ENCODE measurements at places on chromosomes 12 and 14.
A peak's percentile ranks its signal among the peaks of the same experiment; 100 is the strongest.

DNA sequence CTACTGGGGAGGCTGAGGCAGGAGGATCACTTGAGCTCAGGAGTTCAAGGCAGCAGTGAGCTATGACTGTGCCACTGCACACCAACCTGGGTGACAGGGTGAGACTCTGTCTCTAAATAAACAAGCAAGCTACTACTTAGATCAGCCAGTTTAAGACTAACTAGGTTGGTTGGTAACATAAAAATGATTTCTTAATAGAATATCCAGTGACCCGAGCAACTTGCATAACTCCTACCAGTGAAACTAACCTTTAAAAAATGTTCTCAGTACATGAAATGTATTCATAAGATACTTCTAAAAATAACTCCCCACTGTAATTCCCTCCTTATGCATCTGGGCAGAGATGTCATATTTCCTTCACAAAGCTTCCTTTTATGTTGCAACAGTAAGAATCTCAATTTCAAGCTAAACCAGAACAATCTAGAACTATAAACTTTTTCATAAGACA is 15.9 kb downstream of the TAOK3 start:
- no peak for DNase-seq

- DNase-seq, result no peak
Observed at GRCh38 chr12:77047341-77048109, 17.8 kb downstream of the E2F7 start.

DNA sequence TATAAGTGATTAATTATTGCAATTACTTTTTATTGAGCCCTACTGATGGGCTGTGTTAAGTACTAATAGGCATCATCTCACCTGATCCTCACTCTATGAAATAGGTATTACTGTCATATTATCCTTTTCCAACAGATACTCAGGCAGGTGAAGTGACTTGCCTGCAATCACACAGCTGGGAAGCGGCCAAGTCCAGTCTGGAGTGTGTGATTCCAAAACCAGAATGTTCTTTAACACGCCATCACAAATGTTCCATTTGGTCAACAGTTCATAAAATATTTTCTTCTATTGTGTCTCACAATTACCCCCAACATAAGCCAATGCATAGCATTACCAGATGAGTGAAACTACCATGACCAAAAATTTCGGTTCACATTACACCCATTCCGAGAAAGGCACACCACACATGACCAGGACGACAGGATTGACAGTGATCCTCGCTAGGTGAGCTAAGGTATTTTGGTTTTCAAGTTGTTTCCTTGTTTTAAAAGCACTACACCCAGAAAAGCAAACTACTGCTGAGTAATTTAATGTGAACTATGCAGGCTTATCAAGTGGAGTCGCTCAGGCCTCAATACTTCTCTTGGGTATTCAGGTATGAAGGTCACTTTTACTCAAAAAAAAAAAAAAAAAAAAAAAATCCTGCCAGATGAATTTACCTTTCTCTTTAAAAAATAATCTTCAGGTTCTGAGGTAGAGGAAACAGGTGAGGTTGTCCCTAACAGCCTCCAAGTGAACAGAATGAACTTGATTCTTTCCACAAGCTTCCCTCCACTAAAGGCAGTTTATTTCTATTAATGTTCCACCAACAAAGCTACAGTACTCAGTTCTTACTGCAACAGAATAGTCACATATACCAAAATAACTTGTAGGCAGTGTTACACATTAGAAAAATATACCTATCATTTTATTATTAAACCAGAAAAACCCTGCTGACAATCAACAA is 2.4 kb downstream of the VPS37B start:
- DNase-seq, result no peak

DNA sequence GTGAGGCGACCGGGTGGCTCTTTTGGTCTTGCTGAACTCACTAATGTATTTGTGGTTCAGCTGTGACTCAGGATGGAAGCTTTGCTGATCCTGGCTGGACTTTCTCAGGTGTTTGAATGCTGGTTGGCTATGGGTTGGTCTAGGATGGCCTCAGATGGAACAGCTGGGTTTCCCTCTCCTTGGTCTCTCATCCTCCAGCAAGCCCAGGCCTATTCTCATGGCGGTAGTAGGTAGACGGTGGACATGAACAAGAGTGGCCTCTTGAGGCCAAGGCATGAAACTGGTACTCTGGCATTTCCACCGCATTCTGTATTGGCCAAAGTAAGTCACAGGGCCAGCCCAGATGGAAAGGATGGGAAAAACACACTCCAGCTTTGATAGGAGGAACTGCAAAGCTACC is 11.8 kb upstream of the POLR3B start:
- no peak for DNase-seq

GRCh38 chr12:125657681-125658080 is 592.4 kb downstream of the AACS start:
- no peak for DNase-seq

- no peak for DNase-seq
Observed at GRCh38 chr14:33237115-33237740, 298.5 kb downstream of the NPAS3 start.

- DNase-seq, result no peak
Observed at GRCh38 chr14:95535226-95536021, 574 bp downstream of the GLRX5 start.

DNA sequence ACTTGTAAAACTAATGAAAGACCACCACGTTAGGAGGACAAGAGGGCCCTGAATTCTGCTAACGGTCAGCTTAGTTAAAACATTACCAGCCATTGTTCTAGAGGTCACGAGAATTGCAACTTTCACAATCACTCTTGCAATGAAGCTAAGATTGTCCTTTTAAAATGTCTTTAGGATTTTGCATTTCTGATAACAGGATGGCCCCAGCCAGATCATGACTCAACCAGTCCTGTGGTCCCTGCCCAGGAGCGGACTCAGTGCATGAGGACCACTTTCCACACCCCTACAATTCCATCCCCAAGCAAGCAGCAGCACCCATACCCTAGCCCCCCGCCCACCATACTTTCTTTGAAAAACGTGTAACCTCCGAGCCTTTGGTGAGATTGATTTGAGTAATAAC is 28.7 kb downstream of the HSP90AA1 start:
- no peak for DNase-seq

- DNase-seq, result no peak
Observed at GRCh38 chr14:58151133-58152013, 640 bp downstream of the ARMH4 start.

DNA sequence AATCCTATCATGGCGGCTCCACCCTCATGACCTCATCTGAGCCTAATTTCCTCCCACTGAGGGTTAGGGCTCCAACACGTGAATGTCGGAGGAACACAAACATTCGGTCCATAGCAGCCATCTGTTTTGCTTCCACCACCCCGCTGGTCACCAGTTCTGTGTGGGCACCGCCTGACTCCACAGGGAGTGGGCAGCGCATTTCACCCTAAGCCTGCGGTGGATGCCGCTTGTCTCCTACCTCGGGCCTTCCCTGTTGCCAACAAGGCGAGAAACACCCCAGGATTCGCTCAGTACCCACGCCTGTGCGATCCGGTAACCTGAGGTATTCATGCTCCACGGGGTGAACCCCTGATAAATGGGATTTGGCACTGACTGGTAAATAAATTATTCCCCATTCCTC is 95.2 kb upstream of the PPP2R5C start:
- DNase-seq, result no peak

GRCh38 chr12:131642101-131642540 is 68.8 kb upstream of the SFSWAP start:
- DNase-seq, result no peak

- no peak for DNase-seq
Observed at GRCh38 chr12:123038966-123039365, 58.5 kb downstream of the ARL6IP4 start.

- peak; percentile 58 for DNase-seq
Observed at GRCh38 chr14:90383731-90384542, 12.9 kb upstream of the CALM1 start.

- DNase-seq, result no peak
Observed at GRCh38 chr12:126509572-126509971, 1444.3 kb downstream of the AACS start.

GRCh38 chr14:72600551-72601330 is 293.2 kb downstream of the DPF3 start:
- no peak for DNase-seq

DNA sequence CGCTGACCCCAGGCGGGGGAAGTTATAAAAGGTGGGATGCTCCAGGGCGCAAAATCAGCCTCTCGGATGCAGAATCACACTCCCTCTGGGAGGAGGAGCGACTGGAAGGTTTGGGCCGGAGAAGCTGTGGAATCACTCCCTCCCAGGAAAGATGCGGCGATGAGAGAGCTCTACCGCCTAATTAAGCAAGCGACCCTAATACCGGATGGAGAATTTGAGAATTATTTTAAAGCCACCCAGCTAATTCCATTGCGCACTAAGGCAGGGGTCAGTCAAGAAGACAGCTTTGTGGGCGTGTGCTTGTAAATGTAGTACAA is 1.9 kb downstream of the COL2A1 start:
- DNase-seq, result no peak

DNA sequence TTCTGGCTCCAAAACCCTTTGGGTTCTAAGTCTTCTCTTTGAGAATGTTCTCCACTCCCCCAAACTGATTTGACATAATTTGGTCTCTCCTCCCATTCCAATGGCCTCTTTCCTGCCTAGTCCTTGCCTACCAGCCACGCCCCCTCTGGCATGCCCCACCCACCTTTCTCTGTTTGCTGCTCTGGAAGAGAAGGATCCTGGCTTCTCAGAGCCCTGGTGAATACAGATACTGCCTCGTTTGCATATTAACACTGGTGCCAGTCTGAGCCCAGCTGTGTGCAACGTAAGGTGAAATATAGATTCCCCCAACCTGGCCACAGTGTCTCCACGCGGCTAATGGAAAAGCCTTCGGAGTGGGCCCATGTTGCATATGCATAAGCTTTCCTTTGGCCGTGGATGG is 79.7 kb downstream of the PAPOLA start:
- no peak for DNase-seq

GRCh38 chr12:29562110-29562804 is 64.8 kb upstream of the OVCH1 start:
- DNase-seq, result no peak

- no peak for DNase-seq
Observed at GRCh38 chr12:59403259-59403932, 192.4 kb upstream of the SLC16A7 start.

DNA sequence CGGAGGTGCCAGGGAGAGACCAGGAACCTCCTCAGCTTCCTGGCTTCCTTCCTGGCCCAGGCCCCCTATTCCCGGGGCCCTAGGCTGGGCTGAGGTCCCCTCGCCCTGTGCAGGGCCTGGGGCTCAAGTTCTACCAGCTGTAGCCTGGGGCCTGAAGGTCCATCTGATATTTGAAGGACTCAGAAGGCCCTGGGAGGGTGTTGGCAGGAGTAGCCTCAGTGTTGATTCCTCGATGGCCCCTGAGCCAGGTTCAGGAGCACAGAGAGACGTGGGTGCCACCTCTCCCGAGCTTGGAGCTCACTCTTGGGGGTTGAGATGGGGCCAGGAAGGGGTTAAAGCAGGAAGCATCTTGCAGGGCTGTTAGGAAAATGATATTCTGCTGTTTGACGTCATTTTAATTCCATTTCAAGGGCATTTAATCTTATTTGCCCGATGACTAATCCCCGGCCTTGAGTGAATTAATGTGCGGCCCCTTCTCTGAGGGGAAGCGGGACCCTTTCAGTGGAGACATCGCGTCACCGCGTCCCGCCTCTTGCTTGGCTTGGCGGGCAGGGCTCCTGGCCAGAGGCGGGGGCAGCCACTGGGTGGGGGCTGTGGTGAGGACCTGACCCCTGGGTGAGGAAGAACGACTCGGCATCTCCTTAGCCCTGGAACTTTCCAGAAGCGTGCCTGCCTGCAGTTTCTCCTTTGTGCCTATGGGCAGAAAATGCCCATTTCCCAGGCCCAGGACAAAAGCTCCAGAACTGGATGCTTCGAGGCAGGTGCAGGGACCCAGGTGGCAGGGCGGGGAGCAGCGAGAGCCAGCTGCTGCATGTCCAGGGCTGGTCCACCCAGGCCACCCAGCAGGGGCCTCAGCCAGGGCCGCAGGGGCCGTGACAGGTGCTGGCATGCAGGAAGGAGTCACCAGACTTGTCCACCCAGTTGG is 158.3 kb downstream of the KIF26A start:
- no peak for DNase-seq

GRCh38 chr14:89304972-89305703 is 111.9 kb downstream of the FOXN3 start:
- no peak for DNase-seq

GRCh38 chr12:92404259-92404894 is 258.7 kb upstream of the BTG1 start:
- no peak for DNase-seq
